Umbilical cord (tissue), 2 donors: ENCODE measurements at places on chromosomes 1 and 21.

GRCh38 chr1:47809301-47810084 lies 187.7 kb downstream of the TRABD2B start:
- peak; percentile 62 for DNase-seq

DNA sequence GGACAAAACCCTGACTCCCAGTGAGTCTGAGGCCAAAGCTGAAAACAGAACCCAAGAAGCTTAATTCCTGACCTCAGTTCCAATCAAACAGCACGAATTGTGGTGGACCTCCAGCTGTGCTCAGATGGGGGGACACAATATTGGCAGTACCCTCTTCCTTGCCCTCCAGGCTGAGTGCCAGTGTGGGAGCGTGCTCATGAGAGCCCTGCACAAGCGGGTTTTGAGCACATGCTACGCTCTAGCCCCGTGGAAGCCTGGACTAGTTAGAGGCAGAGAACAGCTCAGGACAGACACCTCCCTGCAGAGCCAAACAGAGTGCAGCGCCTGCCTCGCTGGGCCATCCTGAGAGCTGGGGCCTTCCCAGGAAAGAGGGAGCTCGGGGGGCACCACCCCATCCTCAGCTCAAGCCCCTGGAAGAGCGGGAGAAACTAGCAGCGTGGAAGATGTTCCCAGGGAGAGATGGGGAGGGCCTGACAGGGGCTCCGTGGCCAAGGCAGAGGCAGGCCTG lies 2.8 kb upstream of the SLC25A34 start:
- DNase-seq, result no peak

DNA sequence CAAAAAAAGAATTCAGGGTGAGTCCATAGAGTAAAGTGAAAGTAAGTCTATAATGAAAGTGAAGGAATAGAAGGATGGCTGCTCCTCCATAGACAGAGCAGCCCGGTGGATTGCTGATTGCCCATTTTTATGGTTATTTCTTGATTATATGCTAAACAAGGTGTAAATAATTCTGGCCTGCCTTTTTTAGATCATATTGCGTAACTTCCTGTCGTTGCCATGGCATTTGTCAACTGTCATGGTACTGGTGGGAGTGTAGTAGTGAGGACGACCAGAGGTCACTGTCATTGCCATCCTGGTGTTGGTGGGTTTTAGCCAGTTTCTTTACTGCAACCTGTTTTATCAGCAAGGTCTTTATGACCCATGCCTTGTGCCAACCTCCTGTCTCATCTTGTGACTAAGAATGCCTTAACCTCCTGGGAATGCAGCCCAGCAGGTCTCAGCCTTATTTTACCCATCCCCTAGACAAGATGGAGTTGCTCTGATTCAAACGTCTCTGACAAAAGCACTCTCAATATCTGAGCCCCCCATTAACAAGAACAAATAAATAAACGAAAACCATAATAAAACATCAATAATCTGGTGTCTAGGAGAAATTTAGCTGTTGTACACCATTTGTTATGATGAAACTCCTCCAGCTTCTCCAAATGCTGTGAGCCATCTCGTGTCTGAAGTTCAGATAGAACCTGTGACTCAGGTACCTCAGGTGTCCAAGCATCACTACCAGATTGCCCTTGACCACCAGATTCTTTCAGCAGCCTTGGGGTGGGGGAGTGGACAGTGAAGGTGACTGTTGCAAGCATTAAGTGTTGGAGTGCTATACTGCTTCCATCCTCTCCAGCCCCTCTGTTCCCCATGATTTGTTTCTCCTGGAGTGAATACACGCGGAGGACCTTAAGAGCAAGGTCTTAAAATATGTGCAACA lies 36.0 kb downstream of the EBNA1BP2 start:
- no peak for DNase-seq

- no peak for DNase-seq
Observed at GRCh38 chr1:39130325-39130724, 74.2 kb upstream of the MACF1 start.

GRCh38 chr1:36136535-36136934 lies 11.5 kb upstream of the COL8A2 start:
- no peak for DNase-seq

GRCh38 chr1:18922319-18922726 lies 20.0 kb upstream of the ALDH4A1 start:
- DNase-seq, result peak; percentile 97

- peak; percentile 79 for DNase-seq
Observed at GRCh38 chr1:184866991-184867788, 107.1 kb downstream of the NIBAN1 start.

DNA sequence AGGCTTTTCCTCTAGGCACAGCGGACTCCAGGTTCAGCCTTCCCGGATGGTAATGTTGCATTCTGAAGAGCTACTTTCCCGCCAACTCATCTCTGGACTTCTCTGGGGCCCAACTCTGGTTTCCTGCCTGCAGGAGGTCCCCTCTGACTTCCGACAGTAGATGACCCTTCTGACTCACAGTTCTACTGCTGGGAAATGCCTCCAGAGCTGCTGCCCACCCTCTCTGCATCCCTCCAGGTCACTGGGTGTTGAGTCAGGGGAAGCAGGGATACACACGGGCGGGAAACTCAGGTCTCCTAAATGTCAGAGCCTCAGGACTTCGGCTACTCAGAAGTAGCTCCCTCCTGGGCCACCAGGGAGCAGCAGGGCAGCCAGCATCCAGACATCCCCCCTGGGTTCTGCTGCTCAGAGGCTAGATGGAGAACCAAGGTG lies 2.1 kb upstream of the KIF21B start:
- no peak for DNase-seq

DNA sequence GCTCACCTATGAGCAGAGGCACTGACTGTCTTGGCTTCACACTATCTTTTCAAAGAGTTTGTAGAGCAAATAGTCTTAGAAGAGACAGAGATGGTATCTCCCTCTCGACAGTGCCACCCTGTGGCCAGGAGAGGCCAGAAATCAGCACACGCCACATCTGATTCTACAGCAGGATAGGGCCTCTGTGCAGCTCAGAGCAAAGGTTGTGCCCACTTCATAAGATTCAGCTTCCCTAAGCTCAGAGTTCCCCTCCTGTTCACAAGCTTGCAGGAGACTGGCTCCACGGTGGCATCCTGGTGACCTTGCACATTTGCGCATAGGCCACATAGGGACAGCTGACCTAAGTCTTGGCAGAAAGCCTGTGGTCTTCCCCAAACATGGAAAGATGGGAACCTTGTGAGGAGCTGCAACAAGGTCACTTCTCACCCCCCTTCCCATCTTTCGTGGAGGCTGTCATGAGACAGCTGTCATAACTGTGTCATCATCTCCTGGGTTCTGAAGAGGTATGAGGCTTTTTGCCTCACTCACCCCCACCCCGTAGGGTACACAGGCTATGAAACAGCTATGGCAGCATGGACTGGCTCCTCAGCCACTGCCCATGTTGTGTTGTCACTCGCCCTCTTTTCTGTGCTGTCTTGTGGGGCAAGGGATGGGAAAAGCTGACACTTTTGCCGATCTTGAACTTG lies 3.0 kb downstream of the ITLN2 start:
- peak; percentile 83 for DNase-seq

DNA sequence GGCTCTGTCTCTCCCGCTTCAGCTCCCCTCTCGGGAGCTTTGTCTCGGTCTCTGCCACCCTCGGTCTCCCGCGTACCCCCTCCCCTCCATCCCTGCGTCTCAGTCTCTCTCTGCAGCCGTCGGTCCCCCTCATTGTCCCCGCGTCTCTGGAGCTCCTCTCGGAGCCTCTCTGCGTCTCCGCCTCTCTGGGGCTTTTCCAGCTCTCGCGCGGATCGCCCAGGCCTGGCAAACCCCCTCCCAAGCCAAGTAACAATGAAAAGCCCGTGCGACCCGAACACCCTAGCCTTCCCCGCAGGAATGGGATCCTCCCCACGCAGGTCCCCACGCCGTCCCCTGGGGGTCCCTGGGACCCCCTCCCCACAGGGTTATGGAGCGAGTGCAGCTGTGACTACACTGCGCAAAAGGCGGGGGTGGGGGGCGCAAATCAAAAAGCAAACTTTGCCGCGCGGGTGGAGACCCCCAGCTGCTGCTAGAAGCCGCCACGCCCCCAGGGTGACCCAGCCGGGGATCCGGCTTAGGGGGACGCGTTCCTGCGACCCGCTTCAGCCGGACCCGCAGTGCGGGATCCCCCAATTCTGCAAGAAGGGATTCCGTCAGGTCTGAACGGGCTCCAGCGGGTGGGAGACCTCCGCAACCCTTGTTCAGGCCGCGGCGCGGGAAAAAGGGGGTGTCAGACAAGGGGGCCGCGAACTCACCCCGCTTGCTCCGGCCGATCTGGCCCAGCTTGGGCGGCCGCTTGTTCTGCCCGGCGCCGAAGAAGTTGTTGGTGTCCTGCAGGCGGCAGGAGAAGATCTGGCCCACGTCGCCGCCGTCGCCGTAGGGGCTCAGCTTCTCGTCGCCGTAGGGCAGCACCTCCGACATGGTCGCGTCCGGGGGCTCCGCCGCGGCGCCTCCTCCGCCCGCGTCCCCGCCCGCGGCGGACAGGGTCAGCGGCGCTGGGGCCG lies 1.2 kb downstream of the CAMK2N1 start:
- no peak for DNase-seq

DNA sequence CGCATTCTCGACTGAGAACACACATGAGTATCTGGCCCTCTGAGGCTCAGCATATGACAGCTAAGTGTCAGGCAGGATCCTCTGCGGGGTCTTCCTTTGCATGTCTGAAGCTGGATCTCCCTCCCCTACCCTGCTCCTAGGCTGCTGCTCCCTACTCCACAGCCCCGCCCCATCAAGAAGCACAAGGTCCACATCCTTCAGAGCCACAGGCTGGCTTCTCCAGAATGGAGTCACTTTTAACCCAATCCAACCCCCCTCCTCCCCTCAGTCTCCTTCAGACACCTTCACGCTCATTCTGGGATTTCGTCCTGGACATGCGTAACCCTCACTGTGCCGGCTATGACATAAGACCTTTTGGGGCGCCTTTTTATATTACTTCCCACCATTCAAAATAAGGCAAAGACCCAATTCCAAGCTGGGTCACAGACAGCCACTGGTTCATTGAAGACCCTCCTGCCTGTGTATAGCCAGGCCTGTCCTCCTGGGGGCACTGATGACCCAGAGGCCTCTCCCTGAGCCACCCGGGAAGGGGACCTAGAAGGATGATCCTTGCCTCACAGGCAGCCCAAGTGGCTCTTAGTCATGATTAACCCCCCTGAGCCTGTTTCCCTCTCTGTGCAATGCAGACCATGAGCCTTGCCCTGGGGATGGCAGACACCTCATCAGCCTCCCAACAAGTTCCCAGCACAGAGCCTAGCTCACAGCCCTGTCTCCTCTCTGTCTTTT lies 4.7 kb downstream of the ADGRB2 start:
- no peak for DNase-seq

GRCh38 chr1:235631816-235632215 lies 17.8 kb downstream of the GNG4 start:
- DNase-seq, result no peak
